Stimulated activated CD8-positive, alpha-beta memory T cell treated with anti-CD3 and anti-CD28 coated beads, Interleukin-4, amount 100 ng/mL, for 24 hours (primary cell): ENCODE measurements at places on chromosomes 3 and 15.

DNA sequence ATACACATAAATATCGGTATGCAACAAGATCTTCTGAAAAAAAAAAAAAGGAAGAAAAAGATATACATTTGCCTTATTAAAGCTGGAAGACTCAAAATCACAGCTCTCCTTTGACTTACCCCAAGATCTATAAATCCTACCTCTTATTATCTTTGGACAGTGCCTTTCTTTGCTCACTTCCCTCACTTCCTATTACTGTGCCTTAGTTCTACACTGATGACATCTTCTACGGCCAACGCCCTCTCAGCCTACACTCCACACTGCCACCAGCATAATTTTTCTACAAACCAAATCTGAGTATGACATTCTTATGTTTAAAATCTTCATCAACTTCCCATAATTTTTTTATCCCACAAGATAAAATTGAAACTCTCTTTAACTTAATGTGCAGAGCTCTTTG lies 137.1 kb downstream of the VPS13C start:
- no peak for DNase-seq

GRCh38 chr3:69420781-69421520 lies 35.1 kb upstream of the FRMD4B start:
- no peak for DNase-seq

- no peak for DNase-seq
Measured at GRCh38 chr3:194051366-194052149, 84.4 kb upstream of the HES1 start.

DNA sequence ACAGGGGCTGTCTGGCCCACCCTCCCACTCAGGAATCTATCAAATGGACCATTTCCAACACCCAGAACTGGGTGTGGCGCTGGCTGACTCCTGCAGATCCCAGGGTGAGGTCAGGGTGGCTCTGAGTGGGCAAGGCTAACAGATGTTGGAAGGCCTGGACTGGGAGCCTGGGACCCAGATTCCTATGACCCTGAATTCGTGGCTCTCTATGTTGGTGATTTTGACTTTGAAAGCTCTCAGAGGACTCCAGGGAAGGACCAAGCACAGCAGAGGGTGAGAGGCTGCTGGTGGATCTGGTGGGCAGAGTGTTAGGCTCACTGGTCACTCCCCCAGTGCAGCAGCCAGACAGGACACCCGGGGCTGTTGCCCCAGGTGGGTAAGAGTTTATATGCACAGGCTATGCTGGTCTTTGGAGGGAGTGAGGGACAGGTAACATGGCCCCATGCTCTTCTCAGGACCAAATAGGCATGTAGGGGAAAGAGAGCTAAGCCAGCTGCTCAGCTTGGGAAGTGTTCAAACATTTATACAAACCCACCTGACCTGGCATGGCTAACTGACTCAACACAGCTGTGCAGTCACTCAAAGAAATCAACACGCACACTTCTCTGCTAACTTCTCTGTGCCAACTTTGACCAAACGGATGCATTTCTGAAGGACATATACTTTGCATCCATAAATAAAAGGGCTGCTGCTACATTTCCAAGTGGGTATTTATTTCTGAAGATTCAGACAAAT lies 62.6 kb upstream of the RAB6B start:
- DNase-seq: no peak
